A549 treated with DMSO at 1 μM for 4 hours (cell line): ENCODE measurements at places on chromosomes 5 and 9. TPM values are rescaled to one million over a fixed set of nuclear protein-coding genes. Genes with fewer than 3 reads are reported as not detected.

C7 gene
- not detected in 5 replicates for total RNA-seq

SLC34A1 gene
- 0.04 TPM in 1 of 5 replicates, not detected in the others for total RNA-seq

CDC20B gene
- 0.07 to 0.14 TPM (median 0.09 TPM) in 3 of 5 replicates, not detected in the others for total RNA-seq

PDE8B gene
- total RNA-seq: 1.1 to 1.6 TPM (median 1.3 TPM) in 5 replicates

PCDHGC5 gene
- 0.05 TPM in 1 of 5 replicates, not detected in the others for total RNA-seq

CSF2 gene
- 0.49 to 1.2 TPM (median 0.52 TPM) in 5 replicates for total RNA-seq

SOX30 gene
- 0.03 to 0.05 TPM in 2 of 5 replicates, not detected in the others for total RNA-seq

LCP2 gene
- total RNA-seq: not detected in 5 replicates

C5orf52 gene
- not detected in 5 replicates for total RNA-seq

ADRB2 gene
- total RNA-seq: 0.61 to 0.95 TPM (median 0.66 TPM) in 5 replicates

GPRIN1 gene
- 7.3 to 10.3 TPM (median 9.4 TPM) in 5 replicates for total RNA-seq

PTGS1 gene
- total RNA-seq: 1.3 to 1.7 TPM (median 1.5 TPM) in 5 replicates

WNT8A gene
- total RNA-seq: not detected in 5 replicates

IL31RA gene
- 1.5 to 1.9 TPM (median 1.7 TPM) in 5 replicates for total RNA-seq

CCIN gene
- total RNA-seq: 0.06 to 0.10 TPM in 2 of 5 replicates, not detected in the others

CYSRT1 gene
- 3.2 to 4.2 TPM (median 3.6 TPM) in 5 replicates for total RNA-seq

CTXN3 gene
- not detected in 5 replicates for total RNA-seq

RANBP17 gene
- 2.5 to 3.8 TPM (median 3.2 TPM) in 5 replicates for total RNA-seq

SMIM33 gene
- total RNA-seq: not detected in 5 replicates

SH3GL2 gene
- 0.05 to 0.17 TPM (median 0.07 TPM) in 5 replicates for total RNA-seq

FAM221B gene
- not detected in 5 replicates for total RNA-seq

SLC36A3 gene
- not detected in 5 replicates for total RNA-seq

ZNF367 gene
- total RNA-seq: 5.9 to 8.0 TPM (median 7.1 TPM) in 5 replicates

SYNPO gene
- total RNA-seq: 28.1 to 34.7 TPM (median 30.7 TPM) in 5 replicates

PLCXD3 gene
- 0.21 to 0.54 TPM (median 0.31 TPM) in 5 replicates for total RNA-seq

TEX48 gene
- total RNA-seq: not detected in 5 replicates

HCN1 gene
- total RNA-seq: not detected in 5 replicates

P4HA2 gene
- total RNA-seq: 36.9 to 45.1 TPM (median 42.4 TPM) in 5 replicates

TSTD2 gene
- total RNA-seq: 10.3 to 13.4 TPM (median 12.6 TPM) in 5 replicates

FAM114A2 gene
- total RNA-seq: 9.3 to 12.3 TPM (median 10.3 TPM) in 5 replicates

TMEM174 gene
- total RNA-seq: not detected in 5 replicates

TIGD6 gene
- total RNA-seq: 5.2 to 6.4 TPM (median 5.4 TPM) in 5 replicates

ITGA2 gene
- 25.2 to 44.0 TPM (median 32.9 TPM) in 5 replicates for total RNA-seq

SLC46A2 gene
- not detected in 5 replicates for total RNA-seq

GDF9 gene
- total RNA-seq: 0.20 to 0.32 TPM (median 0.27 TPM) in 5 replicates

FLT4 gene
- 2.2 to 4.4 TPM (median 3.3 TPM) in 5 replicates for total RNA-seq

PTPRD gene
- total RNA-seq: 0.09 to 0.56 TPM (median 0.36 TPM) in 5 replicates

AJM1 gene
- total RNA-seq: 3.2 to 4.8 TPM (median 3.8 TPM) in 5 replicates

IL13 gene
- 0.06 to 0.11 TPM in 2 of 5 replicates, not detected in the others for total RNA-seq

PCDHAC2 gene
- 2.6 to 3.2 TPM (median 2.6 TPM) in 5 replicates for total RNA-seq

PRUNE2 gene
- 0.06 to 0.17 TPM in 2 of 5 replicates, not detected in the others for total RNA-seq

SPARC gene
- total RNA-seq: 17.7 to 32.0 TPM (median 24.6 TPM) in 5 replicates
